SHP77 (cell line): ENCODE measurements at places on chromosomes 3 and 15.
A peak's percentile ranks its signal among the peaks of the same experiment; 100 is the strongest.

- DNase-seq = no peak
These were observed 41.4 kb upstream of the TSEN2 start for GRCh38 chr3:12442654-12443501.

DNA sequence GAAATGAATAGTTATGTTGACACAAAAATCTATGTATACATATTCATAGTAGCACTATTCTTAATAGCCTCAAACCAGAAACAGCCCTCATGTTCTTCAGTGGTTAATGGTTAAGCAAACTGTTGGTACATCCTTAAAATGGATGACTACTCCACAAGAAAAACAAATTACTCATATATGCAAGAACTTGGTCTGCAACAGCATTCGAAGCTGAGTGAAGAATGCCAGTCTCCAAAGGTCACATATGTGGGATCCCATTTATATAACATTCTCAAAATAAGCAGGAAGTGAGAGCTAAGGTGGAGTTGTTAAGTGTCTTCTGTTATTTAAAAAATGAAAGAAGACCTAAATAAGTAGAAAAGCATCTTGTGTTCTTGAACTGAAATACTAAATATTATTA lies 365.7 kb downstream of the GABRG3 start:
- no peak for DNase-seq

GRCh38 chr15:67303490-67304363 lies 49.1 kb downstream of the IQCH start:
- DNase-seq = no peak

GRCh38 chr3:120094776-120095225 lies 554 bp upstream of the GSK3B start:
- DNase-seq = peak; percentile 100

DNA sequence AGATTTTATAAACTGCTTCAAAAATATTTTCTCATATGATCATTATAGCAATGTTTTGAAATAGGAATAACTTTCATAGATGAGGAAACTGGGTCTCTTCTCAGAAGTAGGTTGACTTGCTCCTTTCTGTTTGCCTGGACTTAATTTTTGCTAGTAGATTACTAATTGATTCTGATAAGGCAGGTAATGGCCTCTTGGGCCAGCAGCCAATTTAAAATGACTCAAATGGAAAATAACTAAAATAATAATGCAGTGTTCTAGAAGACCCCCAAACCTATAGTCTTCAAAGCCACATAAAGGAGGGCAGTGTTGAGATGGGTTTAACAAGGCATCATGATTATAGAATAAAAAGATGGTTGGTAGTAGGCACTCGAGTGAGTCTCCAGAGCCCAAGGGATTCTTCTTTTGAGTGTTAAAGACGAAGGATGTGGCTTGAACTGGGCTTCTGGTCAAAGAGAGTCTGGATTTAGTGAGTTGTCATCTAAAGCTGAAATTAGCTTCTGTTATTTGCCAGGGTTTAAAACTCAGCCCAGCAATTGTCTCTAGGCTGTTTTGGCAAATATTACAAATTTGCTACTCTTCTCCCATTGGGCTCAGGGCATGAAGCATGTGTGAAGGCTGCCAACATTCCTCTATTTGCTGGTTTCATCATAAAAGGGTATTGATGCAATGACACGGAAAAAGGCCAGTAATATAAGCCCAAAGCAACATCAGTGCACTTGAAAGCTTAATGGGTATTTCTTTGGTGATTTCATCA lies 297.1 kb upstream of the MEIS2 start:
- DNase-seq = no peak

DNA sequence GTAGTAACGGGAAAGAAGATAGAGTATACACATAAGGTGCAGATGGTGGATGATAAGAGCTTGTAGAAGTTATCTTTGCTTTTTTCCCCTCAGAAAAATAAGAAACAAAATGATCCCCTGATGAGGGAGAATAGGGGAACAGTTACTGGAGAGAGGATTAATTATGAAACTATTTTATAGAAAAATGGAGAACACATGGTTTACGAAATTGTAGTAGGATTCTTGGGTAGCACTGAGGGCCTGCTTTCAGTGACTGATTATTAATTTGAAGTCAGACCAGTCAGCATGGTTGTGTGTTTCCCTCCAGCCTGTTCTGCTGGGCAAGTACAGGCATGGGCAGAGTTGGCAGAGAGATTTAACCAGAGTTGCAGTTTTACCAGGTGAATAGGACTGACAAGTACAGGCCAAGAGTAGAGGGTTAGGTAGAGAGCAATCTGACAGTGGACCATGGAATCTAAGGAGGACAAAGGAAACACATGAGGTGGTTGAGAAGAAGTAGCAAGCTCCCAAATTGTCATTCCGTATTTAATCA lies 5.9 kb downstream of the SLC49A4 start:
- DNase-seq = no peak

GRCh38 chr15:40985541-40986330 lies 32.5 kb downstream of the CHAC1 start:
- no peak for DNase-seq

- no peak for DNase-seq
These were observed 15.3 kb upstream of the MCCC1 start for GRCh38 chr3:183114384-183115178.

GRCh38 chr15:58048261-58048660 lies 17.2 kb downstream of the ALDH1A2 start:
- DNase-seq = no peak

DNA sequence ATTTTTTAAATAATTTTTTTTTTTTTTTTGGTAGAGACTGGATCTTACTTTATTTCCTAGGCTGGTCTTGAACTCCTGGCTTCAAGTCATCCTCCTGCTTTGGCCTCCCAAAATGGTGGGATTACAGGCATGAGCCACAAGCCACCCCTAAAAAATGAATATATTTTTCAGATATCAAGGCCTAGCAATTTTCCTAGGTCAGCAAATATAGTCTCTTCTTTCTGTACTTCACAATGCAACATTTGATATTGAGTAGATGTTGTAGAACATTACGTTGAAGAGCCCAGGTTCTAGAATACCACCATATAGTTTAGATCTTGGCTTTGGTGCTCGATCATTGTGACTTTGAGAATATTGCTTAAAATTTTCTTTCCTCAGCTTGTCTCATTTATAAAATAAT lies 437.9 kb downstream of the CNTN4 start:
- DNase-seq = no peak

DNA sequence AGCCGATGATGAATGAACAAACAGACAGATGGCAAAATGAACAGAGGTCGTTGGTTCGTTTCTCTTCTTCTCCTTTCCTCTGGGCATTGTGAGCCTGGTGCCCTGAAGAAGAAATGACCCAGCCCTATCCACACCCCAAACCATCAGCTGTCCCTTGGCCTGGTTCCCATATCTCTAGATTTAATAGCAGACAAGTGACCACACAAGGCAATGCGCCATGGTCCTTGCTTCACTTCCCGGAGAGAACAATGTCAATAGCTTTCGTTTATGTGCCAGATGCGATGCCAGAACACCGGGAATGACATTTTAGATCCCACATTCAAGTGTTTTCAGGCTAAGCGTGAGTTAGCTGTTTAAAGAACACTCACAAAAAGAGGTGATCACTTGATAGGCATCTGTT lies 17.7 kb downstream of the POC1A start:
- DNase-seq = no peak

DNA sequence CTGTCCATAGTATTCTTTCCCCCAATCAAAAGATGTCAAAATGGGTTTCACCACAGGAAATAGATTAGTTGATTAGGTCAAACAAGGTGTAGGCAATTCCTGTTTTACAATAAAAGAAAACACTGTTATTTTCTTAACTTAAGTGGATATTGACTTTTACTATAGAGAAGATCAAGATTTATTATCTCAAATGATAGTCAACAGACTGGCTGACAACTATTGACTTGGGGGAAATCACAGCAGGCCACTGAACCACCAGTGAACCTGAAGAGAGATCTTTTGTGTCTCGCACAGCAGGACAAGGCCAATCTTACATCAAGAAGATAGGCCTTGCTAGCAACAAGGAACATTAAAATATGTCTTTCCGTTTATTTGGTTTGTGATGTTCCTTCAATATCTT lies 1187.6 kb downstream of the SI start:
- no peak for DNase-seq

- no peak for DNase-seq
These were observed 36.7 kb upstream of the ADPGK start for GRCh38 chr15:72820278-72820677.

- DNase-seq = no peak
These were observed 1.8 kb downstream of the PLXNB1 start for GRCh38 chr3:48428088-48428571.

DNA sequence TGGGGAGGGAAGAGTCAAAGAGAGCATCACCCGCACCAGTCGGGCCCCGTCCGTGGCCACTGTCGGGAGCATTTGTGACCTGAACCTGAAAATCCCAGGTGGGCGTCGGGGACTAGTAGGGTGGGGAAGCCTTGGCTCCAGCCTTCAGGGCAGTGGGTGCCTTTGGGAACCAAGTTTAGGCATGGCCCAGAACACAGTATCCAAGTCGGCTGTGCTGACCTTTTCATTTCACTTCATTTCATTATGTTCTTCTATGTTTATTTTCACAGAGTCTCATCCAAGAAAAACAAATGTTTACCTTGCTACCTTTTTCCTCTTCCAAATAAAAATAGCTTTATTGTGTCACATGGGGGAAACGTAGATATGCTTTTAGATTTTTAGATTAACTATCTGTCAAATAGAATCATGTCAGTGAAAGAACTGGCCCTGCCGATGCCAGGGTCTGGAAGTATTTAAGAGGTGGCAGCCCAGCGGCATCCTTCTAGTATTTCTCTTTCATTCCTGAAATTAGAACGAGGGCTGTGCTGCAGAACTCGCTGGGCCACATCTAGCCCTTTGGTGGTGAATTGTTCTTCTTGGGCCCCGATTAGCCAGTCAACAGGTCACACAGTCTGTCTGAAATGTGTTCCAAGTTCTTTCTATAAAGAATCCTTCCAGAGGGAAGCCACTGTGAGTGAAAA lies 60.5 kb downstream of the DNASE1L3 start:
- DNase-seq = no peak

DNA sequence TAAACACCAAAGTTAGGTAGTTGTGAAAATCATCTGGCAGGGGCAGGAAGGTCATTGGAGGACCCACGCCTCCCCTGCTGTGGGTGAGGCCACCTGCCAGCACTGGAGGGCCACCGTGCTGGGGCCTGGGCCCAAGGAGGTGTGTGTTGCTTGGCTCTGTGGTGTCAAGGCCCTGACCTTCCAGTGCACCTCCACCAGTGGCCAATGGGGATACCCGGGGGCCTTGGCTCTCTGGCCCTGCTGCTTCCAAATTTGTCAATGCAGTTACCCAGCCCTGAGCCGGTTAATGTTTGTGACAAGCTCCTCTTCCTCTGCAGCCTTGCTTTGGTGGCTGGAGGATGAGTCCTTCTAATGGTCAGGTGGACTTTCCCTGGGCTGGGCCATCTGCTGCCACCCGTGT lies 150.2 kb downstream of the KLF13 start:
- no peak for DNase-seq

DNA sequence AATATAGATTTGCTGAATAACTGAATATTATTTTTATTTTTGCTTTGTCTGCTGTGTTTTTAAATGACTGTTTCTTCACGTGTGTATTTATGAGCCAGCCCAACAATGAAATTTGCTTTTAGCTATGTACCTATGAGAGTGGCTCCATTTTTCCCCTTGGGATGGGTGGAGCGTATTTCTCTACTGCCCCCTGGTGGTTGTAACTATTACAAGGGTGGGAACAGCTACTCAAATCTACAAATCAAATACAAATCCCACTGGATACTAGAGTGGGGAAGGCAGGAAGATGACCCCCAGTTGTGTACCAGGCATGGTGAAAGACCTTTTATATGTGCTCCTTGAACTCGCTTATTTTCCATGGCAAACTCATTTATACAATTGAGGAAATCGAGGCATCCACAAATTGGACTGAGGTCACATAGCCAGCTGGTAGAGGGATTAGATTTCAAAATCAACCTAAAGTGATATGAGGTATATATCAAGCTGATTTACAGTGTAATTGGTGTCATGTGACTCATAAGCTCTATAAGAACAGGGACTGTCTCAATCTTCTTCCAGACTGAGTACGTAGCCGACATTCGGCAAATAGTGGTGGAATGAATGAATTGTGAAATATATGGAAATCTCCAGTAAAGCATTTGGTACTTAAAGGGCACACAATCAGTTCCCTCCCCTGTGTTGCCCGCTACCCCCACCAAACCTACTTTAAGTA lies 69.5 kb upstream of the VEPH1 start:
- peak; percentile 22 for DNase-seq

DNA sequence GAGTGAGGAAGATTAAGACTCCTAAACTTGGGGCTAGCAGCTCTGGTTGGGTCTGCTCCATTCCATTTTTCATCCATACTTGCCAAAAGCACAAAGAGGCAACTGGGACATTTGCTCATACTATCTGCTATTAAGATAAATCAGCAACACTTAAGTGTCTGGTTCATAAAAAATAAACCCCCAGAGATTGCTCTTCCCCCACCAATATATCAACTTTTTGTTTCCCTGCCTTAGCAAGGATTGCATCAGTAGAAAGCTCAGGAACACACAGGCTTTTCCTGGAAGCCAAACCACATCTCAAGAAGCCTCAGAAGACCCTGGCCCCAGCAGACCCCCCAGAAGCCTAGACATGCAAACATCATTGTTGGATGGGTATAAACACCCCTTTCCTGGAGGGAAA lies 232.4 kb upstream of the WNT5A start:
- DNase-seq = no peak

DNA sequence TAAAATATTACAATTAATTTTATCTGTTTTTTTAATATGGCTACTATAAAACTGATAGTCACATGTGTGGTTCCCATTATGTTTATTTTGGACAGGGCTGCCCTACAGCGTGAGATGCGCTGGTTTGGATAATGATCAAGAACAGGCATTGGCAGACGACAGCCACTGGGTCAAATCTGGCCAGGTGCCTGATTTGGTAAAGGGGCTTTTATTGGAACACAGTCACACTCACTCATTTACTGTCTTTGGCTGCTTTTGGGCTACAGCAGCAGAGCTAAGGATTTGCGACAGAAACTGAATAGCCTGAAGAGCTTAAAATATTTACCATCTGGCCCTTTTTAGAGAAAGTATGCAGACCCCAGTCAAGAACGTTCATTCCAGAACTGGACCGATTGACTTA lies 724.2 kb upstream of the CFAP20DC start:
- DNase-seq = no peak
